ENCODE measurements at places on chromosomes 7 and 10.

- no peak for DNase-seq
Measured at GRCh38 chr10:44990302-44990655, 10.4 kb upstream of the ZNF22 start.

DNA sequence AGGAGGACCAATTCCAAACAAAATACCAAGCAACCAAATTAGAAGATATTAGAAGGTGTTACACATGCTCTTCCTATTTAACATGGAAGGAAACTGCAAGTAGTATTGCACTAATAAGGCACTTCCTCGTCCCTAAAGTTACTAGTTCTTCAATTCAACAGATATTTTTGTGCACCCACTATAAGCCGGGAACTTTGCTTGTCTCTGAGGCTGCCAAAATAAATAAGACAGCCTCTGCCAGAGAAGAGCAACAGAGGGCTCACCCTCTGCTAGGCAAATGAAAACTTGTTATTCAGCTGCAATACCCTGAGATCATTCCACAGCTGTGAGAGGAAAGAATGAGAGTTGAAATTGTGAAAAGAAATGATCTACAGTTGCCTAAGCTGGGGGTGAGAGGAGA lies 37.4 kb upstream of the GSAP start:
- no peak for DNase-seq

- no peak for DNase-seq
Measured at GRCh38 chr10:44051584-44052385, 333.1 kb downstream of the CXCL12 start.

GRCh38 chr10:87861566-87861952 lies 1.8 kb downstream of the KLLN start:
- no peak for DNase-seq

GRCh38 chr7:7175075-7175695 lies 7.2 kb upstream of the C1GALT1 start:
- no peak for DNase-seq

DNA sequence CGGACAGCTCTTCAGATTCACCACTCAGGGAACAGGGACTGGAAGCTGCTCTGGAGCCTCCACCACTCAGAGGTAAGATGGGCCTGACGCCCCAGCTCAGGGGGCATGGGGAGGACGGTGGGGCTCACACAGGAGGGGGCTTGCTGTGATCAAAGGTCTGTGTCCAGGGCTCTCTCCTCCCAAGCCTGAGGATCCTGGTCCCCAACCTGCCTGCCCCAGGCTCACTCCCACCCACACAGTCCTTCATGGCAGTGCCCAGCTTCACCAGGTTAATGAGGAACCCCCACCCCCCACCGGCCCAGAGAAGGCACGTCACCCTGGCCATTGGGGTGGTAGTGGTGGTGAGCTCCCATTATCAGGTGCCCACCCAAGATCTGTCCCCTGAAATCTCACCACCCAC lies 926.7 kb upstream of the ZNF722 start:
- no peak for DNase-seq

- DNase-seq, result no peak
Measured at GRCh38 chr10:77496941-77497420, 140.6 kb downstream of the KCNMA1 start.

- DNase-seq, result no peak
Measured at GRCh38 chr10:119203006-119203405, 4.4 kb upstream of the GRK5 start.

DNA sequence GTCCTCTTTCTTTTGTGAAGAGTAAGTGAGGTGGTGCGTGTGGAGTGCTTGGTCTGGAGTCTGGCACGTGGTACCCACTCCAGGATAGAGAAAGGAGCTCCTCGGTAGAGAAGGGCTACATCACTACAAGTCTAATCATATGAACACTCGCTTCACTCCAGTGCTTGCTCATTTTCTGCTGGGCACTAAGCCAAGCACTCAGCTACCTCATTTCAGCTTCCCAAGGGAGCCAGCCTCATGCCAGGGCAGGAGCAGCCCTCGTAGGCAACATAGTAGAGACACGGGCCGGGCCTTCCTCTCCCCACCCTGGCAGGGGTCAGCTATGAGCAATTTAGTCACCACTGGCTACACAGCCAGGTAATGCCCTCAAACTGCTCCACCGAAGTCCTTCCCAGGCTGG lies 11.4 kb upstream of the HSPA12A start:
- DNase-seq, result no peak

DNA sequence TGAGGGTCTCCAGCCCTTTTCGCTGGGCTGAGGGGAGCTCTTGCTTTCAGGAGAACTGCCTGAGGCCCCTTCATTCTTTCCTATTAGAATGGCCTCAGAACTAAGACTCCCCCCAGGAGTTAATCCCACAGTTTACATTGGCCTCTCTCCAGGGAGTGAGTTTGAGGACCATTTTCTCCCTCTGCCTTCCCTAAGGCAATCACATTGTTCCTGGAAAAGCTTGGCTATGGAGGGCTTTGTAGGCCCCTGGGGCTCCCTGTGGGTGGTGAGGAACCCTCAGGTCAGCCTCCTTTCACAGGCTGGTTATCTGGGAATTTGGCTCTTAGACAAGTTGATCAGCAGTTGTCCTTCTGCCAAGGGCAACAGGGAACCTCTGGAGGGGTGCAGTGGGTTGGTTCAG lies 343.7 kb downstream of the RPS24 start:
- no peak for DNase-seq

DNA sequence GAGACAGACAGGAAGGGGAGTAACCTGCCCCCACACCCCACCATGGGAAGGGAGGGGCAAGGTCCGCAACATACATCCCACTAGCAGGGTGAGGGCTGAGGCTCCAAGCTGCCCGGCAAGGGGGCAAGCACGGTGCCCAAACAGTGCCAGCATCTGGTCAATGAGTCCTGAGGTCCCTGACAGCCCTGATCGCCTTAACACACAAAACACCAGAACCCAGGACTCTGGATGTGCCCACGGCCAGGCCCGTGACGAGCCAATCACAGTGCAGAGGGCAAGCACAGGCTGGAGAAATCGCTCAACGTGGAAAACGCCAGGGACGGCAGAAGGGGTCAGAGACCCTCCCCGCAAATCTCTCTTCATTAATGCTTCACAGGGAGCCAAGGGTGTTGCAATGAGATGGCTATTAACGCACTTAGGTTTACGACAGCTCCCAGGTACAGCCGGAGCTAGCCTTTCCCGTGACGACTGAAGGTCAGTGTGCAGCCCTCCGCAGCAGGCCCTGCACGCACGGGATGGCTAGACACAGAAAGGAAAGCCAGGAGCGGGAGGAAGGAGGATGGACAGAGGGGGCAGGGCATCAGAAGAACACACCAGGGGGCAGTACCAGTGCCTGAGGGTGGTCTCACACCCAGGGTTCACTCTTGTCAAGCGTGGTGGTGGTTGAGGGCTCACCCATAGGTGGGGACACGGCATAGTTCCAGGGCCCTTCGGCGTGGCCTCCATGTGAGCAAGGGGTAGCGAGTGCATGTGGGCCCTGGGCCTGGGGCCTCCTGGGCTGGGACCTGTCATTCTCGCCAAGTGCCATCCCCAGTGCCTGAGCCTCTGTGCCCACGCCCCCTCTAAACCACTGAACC lies 220.5 kb downstream of the MAD1L1 start:
- peak; percentile 77 for DNase-seq

GRCh38 chr7:134618756-134619530 lies 27.7 kb upstream of the BPGM start:
- no peak for DNase-seq

GRCh38 chr10:17231788-17232187 lies 3.7 kb downstream of the VIM start:
- no peak for DNase-seq

GRCh38 chr7:24503506-24503905 lies 69.7 kb upstream of the PALS2 start:
- no peak for DNase-seq

GRCh38 chr10:95406651-95407280 lies 116.0 kb upstream of the PDLIM1 start:
- DNase-seq, result peak; percentile 84

DNA sequence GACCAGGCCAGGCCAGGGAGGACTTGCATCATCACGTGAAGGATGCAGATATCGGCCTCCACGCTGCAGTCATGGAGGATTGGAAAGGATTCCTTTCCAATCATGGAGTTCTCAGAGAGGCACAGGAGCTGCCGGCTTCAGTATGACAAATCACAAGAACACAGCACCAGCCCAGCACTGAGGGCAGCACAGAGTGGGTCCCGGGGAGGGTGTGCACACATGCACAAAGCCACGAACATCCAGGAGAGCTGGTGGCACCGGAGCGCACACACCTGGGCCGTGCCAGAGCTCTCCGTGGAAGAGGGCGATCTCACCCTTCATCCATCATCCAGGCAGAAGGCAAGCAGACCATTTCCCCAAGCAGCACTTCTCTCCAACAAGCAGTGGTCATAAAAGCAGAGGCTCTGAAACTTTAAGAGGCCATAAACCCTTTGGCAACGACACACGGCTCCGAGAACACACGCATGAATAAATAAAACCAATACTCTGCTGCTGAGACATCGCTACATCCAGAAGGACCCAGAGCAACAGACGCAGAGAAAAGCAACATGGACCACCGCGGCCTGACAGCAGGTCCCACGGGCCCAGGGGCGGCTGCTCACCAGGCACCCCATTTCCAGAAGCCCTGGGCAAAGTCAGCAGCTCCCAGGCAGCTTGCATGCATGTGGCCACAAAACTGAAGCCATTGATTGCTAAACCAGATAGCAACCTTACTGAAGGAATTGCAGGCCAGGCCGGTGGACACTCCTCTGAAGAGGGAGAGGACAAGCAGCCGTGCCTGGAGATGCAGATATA lies 180.8 kb downstream of the USP6NL start:
- no peak for DNase-seq

GRCh38 chr7:29538389-29538788 lies 25.2 kb upstream of the PRR15 start:
- DNase-seq, result no peak

DNA sequence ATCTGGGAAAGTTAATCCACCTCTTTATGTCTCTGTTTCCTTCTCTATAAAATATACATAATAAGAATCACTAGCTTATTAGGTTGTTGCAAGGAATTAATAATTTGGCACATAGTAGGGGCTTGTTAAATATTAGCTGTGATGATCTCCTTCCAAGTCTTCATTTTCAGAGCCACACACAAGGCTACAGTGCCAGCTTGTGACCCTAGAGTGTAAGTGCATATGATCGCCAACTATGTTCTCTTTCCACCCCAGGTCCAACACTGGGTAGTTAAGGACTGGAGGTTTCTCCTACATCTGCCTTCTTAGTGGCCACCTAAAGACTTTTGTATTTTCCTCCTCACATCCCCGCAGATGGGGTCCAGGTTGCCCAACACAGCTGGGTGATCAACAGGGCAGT lies 17.9 kb upstream of the ACSM6 start:
- peak; percentile 1 for DNase-seq

DNA sequence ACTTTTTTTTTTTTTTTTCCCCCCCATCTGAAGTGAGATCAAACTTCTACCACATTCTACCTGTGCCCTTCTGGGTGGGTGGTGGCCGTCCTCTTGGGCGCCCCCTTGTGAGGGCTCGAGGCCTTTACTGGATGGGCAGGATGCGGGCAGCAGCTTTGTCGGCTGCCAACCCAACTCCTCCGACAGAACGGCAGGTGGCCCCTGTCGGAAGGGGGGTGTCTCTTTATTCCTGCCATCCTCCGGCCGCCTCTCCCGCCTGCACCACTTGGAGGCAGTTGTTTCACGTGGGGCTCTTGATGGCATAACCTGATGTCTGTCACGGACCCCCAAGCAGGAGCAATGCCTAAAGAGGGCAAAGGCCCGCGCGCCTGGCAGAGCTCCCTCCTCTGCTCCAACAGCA lies 31.0 kb downstream of the AMZ1 start:
- DNase-seq, result peak; percentile 73

DNA sequence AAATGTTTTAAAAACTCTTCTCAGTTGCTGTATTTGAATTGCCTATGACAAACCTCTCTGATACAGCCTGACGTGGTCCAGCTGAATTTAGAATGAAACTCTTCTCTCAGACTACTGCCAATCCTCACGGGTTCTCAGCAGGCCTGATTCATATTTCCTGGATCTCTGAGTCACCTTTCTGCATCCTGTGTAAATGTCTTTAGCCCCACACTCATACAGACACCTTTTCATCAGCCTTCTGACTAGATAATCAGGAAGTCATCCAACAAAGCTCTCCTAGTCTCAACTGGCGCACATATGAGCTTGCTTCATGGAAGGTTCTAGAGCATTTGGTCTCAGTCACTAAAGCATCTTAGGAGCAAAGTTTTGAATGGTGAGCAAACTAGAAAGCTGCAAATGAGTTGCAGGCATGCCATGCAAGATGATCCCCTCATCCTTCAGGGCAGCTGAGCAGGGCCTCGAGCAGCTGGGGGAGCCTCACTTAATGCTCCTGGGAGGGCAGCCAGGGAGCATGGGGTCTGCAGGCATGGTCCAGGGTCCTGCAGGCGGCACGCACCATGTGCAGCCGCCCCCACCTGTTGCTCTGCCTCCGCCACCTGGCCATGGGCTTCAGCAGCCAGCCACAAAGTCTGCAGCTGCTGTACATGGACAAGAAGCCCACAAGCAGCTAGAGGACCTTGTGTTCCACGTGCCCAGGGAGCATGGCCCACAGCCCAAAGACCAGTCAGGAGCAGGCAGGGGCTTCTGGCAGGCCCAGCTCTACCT lies 182.8 kb downstream of the ARHGAP12 start:
- DNase-seq, result peak; percentile 12

- peak; percentile 29 for DNase-seq
Measured at GRCh38 chr7:122006687-122007086, 133.7 kb downstream of the PTPRZ1 start.

DNA sequence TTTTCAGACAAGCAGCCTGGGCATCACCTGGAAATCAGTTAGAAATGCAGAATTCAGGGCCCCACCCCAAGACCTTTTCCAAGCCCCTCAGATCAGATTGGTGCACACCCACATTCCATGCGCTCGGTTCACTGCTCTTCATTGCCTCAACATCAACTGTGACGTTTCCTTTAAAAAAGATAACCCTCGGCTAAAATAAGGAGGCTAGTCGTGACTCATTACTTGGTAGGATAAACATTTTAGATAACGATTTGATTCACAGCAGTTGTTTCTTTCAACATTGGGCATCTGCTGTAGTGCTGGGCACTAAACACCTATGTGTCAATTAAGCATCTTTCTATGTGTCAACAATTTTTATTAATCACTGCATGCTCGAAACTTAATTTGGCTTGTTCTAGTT lies 191.1 kb upstream of the LRGUK start:
- no peak for DNase-seq

DNA sequence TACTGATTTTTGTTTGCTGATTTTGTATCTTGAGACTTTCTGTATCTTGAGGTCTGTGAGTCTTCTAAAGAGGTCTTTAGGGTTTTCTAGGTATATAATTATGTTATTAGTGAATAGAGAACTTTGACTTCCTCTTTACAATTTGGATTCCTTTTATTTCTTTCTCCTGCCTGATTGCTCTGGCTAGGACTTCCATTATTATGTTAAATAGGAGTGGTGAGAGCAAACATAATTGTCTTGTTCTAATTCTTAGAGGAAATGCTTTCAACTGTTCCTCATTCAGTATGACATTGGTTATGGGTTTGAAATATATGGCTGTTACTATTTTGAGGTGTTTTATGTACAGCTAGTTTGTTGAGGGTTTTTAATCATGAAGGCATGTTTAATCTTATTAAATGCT lies 308.0 kb upstream of the TEX47 start:
- DNase-seq, result no peak

- no peak for DNase-seq
Measured at GRCh38 chr7:149714910-149715471, 58.4 kb downstream of the ZNF467 start.
